ENCODE measurements at places on chromosomes 1 and 21.

DNA sequence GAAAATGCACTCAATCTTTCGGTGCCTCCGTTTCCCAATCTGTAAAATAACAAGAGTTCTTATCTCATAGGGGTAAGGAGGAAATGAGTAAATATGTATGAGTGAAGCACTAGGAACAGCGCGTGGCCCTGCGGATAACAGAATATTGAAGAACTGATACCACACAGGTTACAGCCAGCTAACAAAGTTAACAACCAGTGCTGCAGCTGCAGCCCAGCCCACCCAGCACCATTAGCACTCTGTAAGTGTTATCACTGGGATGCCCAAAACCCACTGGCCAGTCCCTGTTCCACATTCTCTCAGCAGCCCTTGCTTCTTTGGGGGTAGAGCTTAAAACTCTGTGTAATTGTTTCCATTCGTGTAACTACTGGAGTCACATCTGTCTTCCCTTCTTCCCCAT lies 89.5 kb downstream of the VWA5B1 start:
- DNase-seq = no peak

DNA sequence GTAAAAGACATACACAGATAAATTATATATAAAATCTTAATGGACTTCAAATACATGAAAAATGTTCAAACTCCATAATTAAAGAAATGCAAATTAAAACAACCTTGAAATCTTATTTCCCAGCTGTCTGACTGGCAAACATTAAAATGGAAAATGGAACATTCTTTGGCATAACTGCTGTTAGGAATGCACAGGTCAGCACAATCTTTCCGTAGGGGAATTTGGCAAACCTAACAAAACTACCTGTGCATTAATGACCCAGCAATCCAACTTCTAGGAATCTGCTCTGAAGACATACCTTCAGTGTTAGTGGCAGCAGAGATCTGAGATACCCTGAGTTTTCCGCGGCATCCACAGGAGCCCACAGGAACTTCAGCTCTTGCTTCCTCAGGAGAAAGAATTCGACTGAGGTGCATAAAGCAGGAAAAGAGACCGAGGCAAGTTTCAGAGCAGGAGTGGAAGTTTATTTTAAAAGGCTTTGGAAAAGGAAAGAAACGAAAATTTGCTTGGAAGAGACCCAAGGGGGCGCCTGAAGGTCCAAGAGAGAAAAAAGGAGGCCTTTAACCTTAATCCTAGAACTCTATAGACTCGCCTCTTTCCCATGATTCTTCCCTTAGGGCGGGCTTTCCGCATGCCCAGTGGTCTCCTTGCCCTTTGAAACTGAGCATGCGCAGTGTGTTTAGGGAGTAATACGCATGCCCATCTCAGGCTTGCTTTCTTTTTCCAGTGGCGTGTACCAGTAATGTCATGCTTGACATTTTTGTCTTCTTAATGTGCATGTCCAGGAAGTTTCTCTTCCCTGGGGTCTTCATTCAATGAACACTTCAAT lies 24.8 kb downstream of the LYPD8 start:
- DNase-seq = no peak

DNA sequence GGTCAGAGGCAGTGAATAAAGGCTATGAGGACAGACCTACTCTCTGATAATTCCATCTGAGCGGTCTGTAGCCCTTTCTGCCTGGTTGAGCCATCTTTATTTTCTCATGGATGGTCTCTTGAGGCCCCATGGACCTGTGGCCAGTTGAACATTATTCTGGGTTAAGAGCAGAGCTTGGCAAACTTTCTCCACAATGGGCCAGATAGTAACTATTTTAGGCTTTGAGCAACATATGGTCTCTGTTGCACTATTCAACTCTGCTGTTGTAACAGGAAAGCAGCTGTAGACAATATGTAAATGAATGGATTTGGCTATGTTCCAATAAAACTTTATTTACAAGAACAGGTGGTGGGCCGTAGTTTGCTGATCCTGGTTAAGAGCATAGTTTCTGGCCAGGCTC lies 62.7 kb downstream of the KAZN start:
- no peak for DNase-seq

DNA sequence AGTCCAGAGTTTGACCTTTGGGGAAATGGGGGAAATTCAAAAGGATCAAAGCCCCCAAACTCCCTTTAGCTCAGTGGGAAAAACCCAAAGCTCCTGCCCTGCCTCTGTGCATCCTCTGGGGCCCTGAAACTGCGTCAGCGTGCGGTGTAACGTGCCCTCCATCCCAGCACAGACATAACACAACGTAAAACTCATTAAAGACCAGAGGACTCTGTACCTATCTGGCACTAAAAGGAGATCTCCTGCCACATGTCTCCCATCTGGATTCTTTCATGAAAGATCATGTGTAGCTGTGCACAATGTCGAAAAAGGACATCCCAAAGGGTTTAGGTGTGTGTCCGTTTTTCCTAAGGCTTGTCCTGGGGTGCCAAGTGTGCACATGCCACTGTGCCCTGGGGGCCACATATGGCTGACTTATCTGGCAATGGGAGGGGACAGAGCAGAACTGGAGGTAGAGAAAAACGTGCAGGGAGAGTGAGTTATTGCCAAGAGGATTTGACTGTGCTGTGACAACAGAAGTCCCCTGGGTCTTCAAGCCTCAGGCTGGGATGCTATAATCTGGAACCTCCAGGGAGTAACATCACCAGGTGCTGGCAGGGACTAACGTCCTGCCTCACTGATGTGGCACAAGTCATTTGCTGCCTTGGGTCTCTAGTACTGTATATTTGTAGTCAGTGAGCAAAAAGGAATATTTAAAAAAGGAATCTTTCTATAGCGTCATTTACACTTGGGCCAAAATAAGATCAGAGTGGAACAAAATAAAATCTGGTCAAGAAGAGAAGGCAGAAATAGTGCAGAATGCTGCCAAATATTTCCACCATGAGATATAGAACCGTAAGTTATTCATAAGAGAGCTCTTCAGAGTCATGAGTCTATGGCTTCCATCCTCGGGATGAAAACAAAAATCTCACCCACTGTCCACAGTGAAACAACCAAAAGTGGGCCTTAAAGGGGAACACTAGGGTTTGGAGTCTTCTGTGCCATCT lies 52.3 kb downstream of the ITPKB start:
- DNase-seq = no peak

DNA sequence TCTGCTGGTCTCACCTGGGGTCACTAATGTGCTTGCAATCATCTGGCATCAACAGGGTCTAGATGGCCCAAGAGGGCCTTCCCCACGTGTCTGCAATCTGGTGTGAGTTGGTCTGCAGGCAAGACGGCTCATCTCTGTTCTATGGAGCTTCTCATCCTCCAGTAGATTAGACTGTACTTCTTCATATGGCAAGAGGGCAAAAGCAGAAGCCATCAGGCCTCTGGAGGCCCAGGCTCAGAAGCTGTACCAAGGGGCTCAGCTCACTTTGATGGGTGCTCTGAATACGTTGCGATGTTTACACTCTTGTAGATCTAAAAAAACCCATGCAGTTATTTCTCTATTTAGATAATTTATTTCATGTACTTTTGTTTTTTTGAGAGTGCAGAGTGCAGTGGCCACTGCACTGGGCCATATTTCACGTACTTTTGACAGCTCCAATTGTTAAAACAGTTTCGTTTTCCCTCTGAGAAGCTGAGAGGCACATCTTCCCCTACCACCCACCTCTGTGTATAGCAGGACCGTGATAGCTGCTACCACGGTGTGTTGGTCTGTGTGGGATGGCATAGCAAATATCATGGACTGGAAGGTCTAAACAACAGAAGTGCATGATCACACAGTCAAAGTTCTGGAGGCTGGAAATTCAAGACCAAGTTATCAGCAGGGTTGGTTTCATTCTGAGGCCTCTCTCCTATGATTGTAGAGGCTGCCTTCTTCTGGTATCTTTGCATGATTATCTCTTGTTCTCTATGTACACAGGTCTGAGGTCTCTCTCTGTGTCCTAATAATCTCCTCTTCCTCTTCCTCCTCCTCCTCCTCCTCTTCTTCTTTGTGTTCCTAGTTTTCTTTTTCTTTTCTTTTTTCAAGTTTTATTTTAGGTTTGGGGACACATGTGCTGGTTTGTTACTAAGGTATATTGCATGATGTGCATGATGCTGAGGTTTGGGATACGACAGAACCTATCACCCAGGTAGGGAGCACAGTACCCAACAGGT lies 17.0 kb downstream of the CITED4 start:
- no peak for DNase-seq

GRCh38 chr1:215044151-215044550 lies 38.4 kb upstream of the KCNK2 start:
- no peak for DNase-seq

GRCh38 chr1:161021165-161021969 lies 415 bp upstream of the F11R start:
- DNase-seq = no peak

DNA sequence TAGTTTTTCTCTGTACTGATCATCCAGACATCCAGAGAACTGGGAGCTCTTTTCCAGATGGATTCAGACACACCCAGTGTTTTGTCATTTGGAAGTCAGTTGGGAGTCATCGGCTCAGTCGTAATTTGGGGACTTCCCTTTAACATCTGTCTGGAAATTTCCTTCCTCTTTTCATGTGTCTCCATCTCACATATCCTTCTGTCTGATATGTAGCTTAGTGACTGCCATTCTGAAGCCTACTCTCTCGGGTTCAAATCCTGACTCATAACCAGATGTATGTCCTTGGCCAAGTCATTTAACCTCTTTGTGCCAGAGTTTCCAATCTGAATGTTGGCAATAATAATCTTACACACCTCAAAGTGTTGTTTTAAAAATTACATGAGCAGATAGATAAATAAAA lies 3.0 kb downstream of the MORC3 start:
- no peak for DNase-seq

DNA sequence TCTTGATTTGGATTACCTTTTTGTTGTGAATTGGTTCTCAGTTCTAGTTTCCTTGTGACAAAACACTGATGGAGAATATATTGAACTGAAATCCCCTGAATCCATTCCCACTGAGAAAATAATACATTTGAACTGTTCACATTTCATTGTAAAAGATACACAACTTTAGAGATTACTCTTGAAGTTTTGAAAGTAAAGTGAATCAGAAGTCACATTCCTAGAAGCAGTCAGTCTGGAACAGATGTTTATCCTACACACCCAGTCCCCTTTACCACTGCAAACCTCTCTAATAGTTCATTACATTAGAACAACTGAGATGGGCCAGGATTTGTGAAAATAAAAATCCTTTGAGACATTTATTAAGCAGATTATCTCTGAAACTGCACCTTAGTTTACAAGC lies 3.4 kb downstream of the RERE start:
- DNase-seq = no peak
